GM12865 (cell line): ENCODE measurements at places on chromosomes 4 and X.

GRCh38 chr4:186758929-186759682 is 35.5 kb upstream of the FAT1 start:
- DNase-seq: no peak

DNA sequence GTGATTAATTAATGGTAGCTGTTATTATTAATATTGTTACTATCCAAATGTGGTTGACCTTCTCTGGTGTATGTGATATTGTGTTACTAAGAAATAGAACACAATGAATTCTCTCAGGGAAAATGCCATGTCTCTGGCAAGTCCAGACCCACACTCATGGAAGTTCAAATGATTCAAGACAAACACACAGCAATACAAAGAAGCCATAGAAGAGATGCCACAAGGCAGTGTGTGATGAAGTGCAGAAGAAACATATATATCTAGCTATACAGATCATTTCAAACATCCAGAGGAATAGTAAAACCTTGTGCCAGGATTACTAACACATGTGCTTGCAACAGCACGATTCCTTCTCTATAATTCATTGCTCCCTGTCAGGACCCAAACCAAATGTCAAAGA is 93.1 kb upstream of the SOD3 start:
- DNase-seq: no peak

DNA sequence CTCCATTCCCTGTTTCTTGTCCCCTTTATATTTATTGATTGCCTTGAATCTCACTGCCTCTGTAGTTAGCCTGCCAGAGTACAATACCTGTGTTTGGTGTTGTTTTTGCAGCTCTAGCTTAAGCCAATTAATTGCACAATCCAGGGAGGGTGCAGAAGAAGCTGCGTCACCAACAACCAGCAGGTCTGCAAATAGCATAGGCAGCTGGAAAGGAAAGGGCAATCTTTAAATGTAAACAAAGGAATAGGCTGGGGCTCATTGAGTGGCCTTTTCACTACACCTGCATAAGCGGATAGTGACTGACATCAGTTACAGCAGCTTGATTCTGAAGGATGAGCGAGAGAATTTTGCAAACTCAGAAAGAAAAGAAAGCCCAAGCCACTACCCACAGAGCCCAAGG is 106.8 kb upstream of the RAI2 start:
- DNase-seq: no peak

DNA sequence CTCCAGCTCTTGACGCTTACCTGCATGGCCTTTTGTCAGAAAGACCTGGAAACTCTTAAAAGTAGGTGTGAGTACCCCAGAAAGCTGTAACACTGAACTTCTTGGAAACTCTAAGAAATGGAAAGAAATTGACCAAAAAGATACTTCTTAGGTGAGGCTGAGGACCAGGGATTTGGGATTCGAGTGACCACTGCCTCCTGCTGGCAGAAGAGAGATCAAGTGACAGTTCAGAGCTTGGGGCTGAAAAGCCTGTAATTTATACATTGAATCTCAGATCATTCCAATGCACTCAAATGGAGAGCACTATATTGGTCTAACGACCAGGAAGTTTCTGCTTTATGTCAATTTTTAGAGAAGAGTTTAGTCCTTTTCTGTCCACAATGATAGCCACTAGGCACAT is 204.6 kb downstream of the PDGFRA start:
- peak; percentile 50 for DNase-seq

DNA sequence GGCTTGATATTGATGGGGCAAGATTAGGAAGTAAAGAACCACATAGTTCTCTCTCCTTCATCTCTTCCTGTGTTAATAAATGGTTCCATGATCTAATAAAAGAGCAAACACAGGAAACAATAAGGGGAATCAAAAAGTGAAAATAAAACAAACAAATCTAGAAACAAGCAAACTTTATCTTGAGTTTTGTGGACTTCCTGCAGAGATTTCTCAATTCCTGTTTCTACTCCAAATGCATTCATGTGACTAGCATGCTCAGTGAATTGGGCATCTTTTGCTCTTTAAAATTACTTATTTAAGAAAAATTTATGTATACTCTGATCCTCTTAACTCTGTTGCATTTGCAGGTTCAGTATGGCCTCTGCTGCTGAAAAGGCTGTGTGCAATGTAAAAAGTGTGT is 682.0 kb downstream of the KCTD8 start:
- peak; percentile 28 for DNase-seq

DNA sequence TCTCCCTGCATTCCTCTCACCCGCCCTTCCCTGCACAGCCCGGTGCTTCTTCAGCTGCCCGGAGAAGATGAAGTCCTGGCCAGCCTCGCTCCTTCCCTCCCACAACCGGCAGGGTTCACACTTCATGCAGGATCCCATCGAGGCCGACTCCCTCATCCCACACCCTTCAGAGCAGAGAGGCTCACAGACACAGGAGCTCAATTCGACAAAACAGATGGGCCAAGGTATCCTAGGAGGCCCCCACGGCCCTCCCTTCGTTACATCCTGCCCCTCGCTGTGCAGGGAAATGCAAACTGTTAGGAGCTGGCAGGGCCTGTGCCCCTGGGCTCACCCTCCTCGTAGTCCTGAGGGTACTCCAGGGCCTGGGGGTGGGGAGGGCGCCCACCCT is 238.1 kb downstream of the DHRSX start:
- DNase-seq: no peak

- DNase-seq: peak; percentile 52
Measured at GRCh38 chrX:49915361-49916222, 6.8 kb upstream of the CLCN5 start.

DNA sequence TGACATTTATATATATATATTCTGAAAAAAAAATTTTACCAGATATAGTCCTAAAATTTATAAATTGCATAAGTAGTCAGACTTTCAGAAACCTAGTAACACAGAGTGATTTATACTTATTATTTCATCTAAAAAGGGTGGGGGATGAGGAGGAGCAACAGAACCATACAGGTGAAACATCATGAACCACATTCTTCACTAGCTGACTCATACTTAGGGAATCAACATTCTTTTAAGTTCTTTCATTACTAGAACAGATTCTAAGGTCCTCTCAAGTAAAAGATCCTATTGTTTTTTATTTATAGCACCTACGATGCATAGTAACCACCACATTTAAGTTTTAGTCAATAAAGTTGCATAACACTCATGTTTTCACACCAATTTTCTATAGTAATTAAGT is 166.1 kb downstream of the LRBA start:
- no peak for DNase-seq

GRCh38 chr4:147482281-147482680 is 1.4 kb downstream of the EDNRA start:
- peak; percentile 18 for DNase-seq

DNA sequence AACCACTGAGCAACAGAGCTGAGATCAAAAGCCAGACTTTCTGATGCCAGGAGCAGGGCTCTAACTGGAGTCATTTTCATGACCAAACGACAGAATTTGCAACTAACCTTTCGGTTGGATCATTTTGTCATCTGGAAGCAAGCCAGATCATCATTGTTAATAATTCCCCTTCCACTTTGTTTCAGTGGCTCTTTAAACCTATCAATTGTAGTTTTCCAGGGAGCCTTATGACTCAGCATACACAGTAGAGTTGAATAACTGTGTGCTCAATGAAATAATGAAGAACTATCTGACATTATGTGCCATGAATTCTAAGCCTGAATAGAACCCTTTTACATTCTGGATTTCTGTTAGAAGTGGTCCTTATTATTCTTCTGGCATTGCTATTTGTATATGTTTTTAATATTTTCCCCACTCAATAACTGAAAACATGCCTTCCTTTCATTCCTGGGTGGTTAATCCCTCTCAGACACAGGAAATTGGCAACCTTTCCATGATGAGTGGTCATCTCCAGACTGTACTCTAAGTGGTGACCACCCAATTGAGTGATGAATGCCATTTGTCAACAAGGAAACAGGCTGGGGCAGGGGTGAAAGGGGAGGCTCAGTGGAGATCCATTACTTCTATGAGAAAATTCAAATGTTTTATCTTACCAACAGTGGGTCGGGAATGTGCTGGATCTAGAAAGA is 431.8 kb downstream of the BCOR start:
- no peak for DNase-seq

- no peak for DNase-seq
Measured at GRCh38 chr4:86741846-86742245, 107.3 kb downstream of the SLC10A6 start.

DNA sequence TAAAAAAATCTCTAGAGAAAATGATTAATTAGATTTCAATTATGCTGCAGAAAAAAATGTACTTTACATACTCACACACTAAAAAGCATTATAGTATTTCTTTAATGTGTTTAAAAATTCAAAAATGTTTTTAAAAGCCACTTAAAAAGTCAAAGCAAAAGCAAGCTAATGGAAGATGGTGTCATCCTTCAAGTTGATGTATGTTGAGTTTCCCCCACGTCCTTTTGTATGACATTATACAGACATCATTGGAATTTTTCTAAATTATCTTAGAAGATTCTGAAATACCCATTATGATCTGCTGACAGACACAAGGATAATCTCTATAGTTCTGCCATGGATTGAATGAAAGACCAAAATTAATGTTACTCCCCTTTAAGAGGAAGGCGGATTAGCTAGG is 393.7 kb upstream of the TENM3 start:
- no peak for DNase-seq

DNA sequence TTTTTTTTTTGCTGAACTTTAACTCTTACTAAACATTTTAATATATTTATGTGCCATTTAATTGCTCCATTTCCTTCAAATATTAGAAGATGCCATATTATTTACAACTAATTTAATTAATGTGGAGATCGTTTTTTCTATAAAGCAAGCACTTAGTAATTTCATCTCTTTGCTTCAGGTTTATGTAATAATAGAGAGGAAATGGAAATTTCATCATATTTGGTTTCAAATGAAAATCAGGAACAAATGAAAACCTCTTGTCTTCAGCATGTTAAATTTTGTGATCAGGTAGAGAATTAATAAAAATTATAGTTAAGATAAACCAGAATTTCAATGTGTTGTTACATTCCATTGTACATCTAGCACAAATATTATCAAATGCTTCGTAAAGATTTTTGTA is 120.1 kb downstream of the SYNPO2 start:
- DNase-seq: no peak

DNA sequence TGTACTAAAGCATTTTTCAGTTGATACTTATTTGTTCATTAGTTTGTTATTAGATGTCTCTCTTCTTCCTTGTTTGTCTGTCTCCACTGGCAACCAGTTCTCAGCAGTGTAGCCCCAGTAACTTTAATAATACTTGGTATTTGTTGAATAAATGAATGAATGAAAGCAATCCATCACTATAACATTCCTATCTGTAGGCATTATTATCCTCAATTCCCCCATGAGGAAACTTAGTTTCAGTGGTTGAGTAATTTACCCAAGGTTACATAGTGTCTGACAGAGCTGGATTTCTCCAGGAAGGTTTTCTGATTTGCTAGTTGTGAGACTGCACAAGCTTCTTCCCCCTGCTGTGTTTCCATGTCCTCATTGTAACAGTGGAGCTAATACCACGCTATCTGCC is 27.8 kb upstream of the MAOB start:
- no peak for DNase-seq

GRCh38 chr4:75001871-75002270 is 69.0 kb downstream of the PARM1 start:
- no peak for DNase-seq

DNA sequence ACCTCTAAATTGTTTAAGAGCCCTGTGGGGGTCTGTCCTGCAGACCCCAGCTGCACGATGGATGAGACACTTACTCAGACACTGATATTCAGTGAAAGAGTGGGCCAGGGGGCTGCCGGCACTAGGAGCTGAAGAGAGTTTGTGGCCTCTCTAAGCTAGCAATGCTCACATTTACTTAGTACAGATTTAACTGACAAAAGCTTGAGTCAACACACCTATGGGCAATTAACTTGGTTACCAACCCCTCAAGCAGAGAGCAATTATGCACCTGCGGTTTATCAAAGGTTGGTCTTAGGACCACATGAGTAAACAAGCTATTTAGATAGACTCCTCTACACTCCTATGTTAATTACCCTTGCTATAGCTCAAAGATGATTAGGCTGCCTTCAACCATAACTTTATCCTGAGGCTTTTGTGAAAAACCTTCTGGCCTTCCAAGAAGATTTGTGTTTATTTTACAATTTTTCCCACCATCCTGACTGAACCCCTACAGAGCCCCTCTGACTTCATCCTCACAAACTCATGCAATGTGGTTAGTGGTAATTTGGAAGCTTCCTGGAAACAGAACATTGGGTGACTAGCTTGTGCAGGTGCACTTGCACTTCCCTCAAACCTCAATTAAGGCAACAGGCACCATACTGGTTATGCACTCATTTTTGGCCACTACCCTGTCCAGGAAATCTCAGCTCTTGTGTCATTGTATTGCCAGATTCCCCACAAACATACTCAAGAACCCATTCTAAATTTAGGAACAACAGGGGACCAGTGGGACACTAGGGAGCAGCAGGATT is 234.4 kb upstream of the ITM2A start:
- DNase-seq: no peak

- DNase-seq: no peak
Measured at GRCh38 chrX:6465756-6466155, 69.2 kb downstream of the VCX3A start.

GRCh38 chrX:131571348-131571747 is 27.5 kb downstream of the OR13H1 start:
- DNase-seq: no peak

- no peak for DNase-seq
Measured at GRCh38 chrX:15344106-15344505, 8.8 kb upstream of the PIGA start.

GRCh38 chr4:76989391-76990061 is 40.0 kb downstream of the SEPTIN11 start:
- no peak for DNase-seq

DNA sequence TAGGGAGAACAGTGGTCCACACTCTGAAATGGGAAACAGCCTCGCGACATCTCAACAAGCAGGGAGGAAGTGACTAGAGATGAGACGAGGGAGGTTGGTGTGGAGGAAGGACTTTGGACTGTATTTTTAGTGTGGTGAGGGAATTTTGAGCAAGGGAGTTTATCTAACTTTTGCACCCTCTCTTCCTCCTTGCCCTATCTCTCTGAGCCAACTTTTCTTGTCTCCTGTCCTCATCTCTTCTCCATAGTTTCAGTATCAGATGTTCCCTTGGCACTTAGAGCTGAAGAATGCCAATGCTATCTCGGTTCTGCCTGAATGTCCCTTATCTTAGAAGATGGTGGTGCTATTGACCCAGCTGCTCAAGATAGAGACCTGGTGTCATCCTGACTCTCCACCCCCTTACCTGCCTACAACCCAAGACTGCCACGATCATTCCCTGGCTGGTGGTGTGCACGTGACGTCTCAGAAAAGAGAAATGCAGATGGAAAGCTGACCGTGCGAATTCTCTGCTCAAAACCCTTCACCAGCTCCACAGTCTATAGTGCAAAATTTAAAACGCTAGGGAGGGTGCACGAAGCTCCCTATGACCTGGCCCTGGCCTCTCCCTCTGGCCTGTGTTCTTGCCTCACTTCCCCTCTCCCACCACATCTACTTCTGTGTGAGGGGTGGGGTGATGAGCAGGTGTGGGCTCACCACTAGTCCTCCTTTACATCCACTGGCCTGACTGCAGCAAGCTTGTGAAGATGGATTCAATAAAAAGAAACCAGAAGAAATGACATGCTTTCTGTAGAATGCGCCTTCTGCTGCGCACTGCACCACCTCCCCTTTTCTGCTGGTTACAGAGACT is 20.9 kb downstream of the MPP1 start:
- no peak for DNase-seq
